Activated T-cell treated with anti-CD3 and anti-CD28 coated beads, Interleukin-2, amount 50 U/mL, for 24 hours (primary cell): ENCODE measurements at places on chromosomes 2 and 18.

DNA sequence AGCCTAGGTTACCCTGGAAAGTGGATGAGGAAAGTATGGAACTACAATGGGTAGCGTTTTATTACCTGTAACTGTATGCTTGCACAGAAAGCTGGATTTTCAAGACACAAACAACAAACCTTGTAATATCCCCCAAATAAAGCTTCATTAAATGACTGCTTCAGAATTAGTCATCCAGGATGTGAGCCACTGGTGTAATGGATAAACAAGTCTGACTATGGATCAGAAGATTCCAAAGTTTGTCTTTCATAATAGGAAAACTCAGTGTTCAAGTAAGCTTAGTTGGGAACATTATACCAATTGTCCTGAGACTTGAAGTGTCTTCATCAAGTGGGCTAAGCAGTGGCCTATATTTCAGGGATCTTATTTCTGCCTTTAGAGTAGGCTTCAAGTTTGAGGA is 518.8 kb downstream of the LRP1B start:
- DNase-seq, result no peak

DNA sequence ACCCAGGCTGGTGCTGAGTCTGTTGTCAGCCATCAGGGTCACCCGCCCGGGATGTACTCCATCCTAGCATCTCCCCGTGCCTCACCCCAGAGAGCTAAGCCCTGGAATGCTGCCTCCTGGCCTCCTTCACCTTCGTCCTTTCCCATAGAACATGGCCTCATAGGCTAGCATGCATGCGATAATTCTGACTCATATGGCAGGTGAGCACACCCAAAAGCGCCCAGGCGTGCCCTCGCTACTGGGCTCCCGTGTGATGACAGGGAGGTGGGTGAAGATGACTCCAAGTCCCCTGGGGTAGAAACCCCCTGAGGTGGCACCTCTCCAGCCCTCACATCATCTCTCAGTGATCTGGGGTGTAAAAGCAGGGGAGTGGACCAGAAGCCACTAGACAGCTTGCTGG is 7.3 kb downstream of the SPR start:
- DNase-seq, result no peak

DNA sequence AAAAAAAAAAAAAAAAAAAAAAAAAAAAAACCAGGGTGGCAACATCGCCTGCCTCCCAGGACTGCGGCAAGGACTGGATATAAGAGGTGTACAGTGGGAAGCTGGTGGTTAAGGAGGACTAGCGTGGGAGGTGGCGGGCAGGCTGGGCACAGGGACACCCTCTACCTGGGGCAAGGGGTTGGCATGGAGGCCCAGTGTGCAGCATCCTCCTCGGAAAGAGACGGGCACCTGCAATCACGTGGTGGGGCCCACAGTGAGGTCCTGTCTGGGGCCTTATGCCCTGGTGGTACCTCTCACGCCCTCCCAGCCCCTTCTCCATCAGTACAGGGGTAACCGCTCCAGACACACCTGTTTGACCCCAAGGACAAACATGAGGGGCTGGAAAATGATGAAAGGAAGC is 27.9 kb downstream of the PXDN start:
- DNase-seq, result no peak

- no peak for DNase-seq
Observed at GRCh38 chr18:23146861-23147469, 11.7 kb downstream of the CABLES1 start.

- DNase-seq, result no peak
Observed at GRCh38 chr2:188495969-188496431, 204.3 kb downstream of the GULP1 start.

- DNase-seq, result no peak
Observed at GRCh38 chr2:69493268-69493667, 56.0 kb upstream of the NFU1 start.
